ENCODE measurements at places on chromosomes 6 and 20.

- DNase-seq: no peak
Measured at GRCh38 chr6:170200458-170200891, 90.4 kb downstream of the DLL1 start.

DNA sequence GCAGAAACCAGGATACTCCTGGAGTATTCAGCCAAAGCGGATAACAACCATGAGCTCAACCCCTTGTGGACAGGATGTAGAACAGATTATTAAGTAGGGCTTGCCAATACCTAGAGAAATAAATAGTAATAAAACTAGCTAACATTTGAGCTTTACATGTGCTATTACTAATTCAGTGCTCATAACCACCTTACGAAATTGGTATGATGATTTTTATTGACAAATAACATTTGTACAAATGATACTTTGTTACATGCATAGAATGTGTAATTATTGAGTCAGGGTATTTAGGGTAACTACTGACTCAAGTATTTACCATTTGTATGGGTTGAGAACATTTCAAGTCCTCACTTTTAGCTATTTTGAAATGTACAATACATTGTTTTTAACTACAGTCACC lies 287.9 kb downstream of the CDC5L start:
- DNase-seq: no peak

DNA sequence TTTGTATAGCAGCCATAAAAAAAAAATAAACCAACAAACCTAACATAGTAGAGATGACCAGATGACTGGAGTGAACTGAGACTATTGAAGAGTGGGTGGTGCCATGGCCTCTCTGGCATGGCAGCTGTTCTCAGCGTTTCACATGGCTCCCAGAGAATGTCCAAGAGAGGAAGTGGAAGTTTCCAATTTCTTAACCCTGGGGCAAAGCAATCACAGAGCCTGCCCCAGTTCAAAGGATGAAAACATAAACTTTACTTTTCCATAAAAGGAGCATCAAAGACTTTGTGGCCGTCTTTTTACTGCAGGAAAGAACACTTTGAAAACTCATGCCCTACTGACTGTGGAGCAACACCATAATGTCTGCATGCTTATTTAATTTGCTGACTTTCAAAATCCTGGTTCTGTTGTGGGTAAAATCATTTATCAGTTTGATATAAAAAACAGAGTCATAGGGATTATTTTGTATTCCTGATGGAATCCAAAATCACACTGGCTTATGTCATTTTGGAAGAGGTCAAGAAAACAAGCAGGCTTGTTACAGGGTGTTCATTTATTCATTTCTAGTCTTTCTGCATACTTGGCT lies 165.4 kb downstream of the SLC35B3 start:
- no peak for DNase-seq

DNA sequence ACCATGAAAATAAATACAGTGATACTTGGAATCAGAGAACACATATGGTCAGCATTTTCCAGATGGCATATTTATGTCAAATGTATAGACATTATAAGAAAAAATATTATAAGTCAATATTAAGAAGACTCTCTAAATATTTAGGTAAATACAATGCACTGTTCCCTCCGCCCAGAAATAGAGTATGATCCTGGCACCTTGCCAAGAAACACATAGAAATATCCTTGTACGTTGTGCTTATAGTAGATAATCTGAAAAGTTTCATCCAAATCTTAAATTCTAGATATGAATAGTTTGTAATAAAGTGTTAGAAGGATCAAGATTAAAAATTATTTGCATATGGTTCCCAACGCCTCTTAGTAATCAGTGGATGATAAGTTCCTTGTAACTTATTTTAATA lies 645.8 kb upstream of the GJE1 start:
- DNase-seq: no peak

- no peak for DNase-seq
Measured at GRCh38 chr20:63381781-63382431, 20.8 kb upstream of the CHRNA4 start.

DNA sequence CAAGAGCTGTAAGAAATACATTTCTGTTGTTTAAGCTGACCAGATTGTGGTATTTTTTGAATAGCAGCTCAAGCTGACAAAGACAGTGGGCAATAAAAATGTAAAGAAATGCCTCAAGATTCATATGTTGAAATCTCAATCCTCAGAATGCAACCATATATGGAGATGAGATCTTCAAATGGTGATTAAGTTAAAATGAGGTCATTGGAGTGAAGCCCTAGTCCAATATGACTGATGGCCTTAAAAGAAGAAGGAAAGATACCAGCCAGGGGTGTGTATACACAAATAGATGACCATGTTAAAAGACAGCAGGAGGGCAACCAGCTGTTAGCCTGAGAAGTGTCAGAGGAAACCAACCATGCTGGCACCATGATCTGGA lies 7.1 kb upstream of the DDO start:
- DNase-seq: no peak

DNA sequence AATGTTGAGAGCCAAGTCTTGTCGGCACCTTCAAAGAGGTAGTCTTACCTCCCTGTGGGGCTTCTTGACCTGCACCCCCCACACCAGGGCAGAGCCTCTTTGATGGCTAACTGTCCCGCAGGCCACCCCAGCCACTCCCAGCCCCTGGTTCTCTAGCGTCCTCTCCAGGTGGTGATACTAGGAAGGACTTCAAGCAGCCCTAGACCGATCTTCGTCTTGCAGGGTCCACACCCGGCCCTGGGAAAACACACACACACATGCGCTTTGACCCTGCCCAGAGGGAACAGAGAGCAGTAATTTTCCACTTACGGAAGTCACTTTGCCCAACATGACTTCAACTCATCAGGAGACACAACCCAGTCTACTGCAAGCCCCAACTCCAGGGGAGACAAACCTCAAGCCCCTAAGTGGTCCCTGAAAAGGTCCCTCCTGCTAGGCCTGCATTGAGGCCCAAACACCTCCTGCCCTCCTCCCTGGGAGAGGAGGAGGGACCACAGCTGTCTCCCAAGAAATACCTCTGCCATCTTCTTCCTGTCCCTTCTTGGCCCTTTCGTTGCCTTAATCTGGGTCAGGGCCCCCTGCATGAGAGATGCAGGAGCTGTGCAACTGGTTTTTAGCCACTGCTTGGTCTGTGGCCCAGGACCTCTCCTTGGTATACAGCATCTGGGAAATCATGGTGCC lies 2.9 kb upstream of the BPIFB1 start:
- DNase-seq: no peak

DNA sequence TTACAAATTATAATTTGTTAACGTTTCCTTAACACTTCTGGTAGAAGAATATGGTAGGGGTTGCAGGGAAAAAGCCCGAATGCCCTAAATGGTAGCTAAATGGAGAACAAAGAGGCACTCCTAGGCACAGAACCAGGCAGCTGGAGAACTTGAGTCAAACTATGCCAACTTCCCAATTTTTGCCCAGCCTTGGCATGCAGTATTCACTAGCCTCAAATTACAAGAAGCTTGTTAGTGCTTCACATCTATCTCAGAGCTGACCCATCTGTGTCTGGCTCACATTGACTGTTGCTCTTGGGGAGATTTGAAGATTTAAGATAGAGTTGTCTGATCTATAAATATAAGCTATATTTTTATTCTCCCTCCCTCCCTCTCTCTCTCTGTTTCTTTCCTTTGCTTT lies 19.4 kb upstream of the LRFN2 start:
- no peak for DNase-seq

DNA sequence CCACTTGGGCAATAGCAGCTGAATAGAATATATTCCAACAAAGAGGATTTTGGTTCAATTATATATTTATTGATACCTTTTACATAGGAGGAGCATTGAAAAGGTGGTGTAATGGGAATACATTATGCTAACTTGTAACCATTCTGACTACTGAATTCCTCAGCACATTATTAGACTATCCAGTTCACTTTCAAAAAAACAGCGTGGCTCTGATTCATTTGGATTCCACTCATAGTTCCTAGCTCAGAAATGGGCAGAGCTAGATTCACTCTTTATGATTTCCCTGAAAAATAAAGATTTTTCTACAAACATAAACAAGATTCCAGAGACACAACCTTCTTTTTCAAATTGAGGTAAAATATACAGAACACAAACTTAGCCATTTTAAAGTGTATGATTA lies 9.2 kb upstream of the TRERF1 start:
- no peak for DNase-seq

GRCh38 chr6:24492475-24492874 lies 2.3 kb upstream of the ALDH5A1 start:
- no peak for DNase-seq

- no peak for DNase-seq
Measured at GRCh38 chr6:113634352-113635163, 222.6 kb upstream of the MARCKS start.

DNA sequence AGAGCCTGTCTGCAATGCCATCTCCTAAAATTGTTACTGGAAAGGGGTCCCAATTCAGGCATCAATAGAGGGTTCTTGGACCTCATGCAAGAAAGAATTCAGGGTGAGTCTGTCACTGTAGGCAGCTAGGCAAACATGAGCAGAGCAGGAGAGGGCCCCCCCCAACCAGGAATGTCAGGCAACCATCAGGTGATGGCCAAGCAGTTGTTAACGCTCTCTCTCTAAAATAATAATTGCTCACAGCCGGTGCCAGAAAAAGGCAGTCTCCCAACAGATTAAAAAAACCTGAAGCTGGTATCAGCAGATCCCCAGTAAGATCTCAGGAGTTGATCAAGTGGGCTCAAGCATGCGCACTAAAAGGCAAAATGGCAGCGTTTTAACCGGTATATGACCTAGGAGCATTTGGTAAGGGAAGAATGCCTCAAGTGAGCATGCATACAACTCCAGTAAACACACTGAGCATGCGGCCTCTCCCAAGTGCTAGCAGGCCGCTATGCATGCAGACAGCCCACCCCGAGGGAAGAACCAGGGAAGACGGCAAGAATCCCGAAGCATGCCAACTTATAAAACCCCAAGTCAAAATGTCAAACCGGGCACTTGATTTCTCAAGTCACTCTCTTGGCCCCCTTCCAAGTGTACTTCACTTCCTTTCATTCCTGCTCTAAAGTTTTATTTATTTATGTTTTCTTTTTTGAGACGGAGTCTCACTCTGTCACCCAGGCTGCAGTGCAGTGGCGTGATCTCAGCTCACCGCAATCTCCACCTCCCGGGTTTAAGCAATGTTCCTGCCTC lies 44.0 kb upstream of the RNGTT start:
- DNase-seq: no peak

DNA sequence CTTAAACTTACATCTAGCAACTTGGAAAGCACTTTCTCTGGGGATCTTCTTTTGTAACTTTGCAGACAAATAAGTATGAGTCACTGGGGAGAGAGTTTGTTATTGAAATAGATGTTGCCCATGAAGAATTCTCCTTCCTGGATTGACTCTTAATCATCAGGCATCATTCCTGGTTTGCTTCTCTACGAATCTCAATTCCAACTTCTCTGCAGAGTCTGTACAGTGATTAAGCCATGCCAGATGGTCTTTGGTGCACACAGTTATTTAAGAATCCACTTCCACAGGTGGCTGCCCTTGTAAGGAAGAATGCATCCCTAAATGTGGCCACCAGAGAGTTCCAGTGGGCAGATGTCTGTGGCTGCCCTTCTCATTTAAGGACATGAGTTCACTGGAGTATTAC lies 25.7 kb downstream of the MYCT1 start:
- no peak for DNase-seq

DNA sequence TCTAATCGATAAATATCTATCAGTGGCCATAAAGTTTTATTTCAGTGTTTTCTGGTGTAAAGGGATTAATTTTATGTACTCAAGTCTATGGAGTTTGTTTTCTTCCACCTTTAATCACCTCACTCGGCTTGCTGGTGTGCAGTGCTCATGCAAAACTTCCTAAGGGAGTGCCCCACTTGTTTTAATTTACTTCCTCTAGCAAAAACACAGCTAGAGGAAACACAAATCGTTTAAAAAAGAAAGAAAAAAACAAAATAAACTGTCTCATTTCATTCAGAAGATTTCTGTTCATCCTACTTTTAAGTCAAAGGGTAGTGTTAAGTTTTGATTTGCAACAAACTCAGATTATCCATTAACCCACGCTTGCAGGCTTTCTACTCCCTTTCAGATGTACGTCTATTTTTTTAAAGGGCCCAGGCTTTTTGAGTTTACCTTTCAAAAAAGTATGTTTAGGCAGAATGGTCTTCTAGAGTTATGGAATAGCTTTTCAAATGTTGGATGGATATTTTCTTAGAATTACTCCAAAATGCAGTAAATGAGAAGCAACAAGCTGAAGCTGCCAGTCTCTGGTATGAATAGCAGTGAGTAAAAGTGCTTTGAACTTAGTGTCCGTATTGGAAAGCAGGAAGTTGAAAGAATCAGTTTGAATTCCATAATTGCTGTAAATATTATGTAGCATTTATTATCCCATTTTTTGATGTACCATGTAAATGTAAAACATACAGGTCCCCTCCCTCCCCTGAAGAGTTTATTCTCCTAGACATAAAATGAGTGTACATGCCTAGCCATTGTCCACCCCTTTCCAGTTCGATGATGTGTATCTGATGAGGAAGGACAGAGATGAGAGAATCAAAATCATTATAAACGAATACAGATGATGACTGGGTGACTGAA lies 113.3 kb downstream of the SLC16A10 start:
- DNase-seq: no peak

GRCh38 chr20:23197836-23198235 lies 111.7 kb upstream of the CD93 start:
- DNase-seq: no peak

DNA sequence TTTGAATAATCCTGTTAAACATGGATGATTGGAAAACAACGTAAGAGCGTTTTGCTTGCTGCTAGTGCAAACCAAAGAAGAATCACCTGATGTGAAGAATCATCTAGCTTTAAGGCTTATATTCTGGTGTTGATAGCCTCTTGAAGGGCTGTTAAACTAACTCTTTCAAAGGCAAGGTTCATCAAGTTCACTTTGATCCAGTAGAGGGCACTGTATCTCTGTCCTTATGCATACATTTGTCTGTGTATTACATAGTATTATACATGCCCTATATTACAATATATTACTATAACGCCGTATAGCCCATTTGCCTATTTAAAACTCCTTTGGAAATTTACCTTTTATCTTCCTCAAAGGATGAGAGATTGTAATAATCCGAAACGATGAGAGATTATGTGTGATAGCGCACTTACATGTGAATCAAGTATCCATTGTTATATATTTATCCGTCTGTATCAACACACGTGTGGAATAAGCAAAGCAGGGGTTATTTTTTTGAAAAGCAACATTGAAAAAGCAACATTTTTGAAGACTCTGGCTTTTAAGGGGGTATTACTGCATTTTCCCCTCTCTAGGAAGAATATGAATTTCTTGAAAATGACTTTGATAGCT lies 50.8 kb upstream of the NRN1 start:
- no peak for DNase-seq

- DNase-seq: peak; percentile 82
Measured at GRCh38 chr6:116279232-116280160, at the start of gene TSPYL1. Gene TSPYL1 (minus strand): TSS chr6:116279930. CDS start chr6:116279830, 100 bp downstream.

GRCh38 chr6:2038092-2038491 lies 207.3 kb downstream of the GMDS start:
- no peak for DNase-seq

GRCh38 chr20:49603209-49603627 lies 35.3 kb upstream of the PTGIS start:
- DNase-seq: no peak

All from NCI-H187 treated with DMSO at 0.1 percent for 48 hours (cell line).